ENCODE measurements at places on chromosomes 1 and 21.

DNA sequence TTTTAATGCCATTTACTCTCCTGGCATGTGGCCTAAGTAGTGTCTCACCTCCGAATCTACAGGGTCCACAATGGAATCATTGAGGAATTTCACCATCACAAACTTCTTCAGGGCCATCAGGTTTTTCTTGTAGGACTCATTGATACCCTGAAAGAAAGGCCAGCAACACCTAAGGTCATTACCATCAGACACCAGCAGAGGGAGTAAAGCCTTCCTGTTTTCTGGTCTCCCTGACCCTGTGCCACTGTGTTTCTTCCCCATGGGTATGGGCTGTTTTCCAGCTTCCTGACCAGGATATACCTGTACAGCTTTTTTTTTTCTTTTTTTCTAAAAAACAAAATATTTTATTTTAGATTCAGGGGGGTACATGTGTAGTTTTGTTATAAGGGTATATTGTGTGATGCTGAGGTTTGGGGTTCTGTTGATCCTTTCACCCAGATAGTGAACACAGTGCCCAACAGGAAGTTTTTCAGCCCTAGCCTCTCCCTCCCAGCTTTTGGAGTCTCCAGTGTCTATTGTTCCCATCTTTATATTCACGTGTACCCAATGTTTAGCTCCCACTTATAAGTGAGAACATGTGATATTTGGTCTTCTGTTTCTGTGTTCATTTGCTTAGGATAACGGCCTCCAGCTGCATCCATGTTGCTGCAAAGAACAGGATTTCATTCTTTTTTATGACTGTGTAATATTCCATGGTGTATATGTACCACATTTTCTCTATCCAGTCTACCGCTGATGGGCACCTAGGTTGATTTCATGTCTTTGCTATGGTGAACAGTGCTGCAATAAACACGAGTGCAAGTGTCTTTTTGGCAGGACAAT is 18.3 kb downstream of the PPT1 start:
- DNase-seq: peak; percentile 16

GRCh38 chr1:204087181-204087892 is 14.4 kb downstream of the SOX13 start:
- DNase-seq: no peak

DNA sequence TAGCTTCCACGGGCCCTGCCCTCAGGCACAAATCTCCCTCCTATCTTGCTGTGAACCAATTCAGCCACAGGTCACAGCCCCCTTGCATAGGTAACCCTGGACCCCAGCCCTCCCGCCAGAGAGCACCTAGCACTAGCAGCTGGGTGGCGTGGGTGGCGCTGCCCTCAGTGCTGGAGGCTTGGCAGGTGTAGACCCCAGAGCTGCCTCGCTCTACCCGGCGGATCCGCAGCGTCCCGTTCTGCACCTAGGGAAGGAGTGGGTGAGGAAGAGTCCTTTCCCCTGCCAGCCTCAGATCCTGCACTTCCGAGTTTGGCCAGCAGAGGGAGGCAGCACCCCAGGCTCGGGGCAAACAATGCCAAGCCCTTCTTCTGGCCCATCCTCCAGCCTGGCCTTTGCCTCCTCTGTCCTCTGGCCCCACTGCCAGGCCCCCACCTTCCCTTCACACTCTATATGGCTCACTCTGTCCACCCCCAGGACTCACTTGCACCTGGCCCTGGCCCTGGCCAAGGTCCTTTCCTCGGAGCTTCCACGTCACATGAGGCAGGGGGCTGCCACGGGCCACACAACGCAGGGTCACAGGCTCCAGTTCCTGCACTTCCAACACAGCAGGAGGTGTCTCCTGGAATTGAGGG is 9.0 kb downstream of the IGSF9 start:
- DNase-seq: peak; percentile 69

GRCh38 chr1:99550198-99550597 is 95.7 kb upstream of the PALMD start:
- no peak for DNase-seq

DNA sequence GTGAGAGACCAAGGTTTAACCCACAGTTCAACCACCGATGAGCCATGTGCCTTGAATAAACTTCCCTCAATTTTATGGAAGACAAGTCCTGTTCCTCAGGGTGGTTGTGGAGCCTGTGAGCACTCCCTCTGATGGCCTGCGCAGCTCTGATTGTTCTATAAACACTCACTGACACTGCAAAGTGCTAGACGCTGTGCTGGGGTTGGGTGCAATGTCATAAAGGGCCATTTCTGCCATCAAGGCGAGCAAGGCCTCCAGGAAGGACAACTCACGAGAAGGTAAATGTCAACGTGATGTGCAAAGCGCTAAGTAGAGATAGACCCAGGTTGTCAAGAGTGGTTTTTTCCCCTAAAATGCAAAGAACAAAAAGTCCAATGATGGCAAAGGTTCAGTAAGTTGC is 75.7 kb upstream of the SYT6 start:
- DNase-seq: no peak

DNA sequence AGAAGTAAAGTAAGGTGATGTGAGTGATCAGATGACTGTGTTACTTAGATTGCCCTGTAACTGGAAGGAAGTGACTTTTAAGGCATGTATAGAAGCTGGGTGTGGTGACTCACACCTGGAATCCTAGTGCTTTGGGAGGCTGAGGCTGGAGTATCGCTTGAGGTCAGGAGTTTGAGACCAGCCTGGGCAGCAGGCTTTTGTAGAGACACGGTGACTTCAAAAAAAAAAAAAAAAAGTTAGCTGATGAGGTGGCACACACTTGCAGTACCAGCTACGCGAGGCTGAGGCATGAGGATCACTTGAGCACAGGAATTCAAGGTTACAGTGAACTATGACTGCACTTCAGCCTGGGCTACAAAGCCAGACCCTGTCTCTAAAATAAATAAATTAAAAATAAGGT is 2.3 kb upstream of the USP16 start:
- no peak for DNase-seq

DNA sequence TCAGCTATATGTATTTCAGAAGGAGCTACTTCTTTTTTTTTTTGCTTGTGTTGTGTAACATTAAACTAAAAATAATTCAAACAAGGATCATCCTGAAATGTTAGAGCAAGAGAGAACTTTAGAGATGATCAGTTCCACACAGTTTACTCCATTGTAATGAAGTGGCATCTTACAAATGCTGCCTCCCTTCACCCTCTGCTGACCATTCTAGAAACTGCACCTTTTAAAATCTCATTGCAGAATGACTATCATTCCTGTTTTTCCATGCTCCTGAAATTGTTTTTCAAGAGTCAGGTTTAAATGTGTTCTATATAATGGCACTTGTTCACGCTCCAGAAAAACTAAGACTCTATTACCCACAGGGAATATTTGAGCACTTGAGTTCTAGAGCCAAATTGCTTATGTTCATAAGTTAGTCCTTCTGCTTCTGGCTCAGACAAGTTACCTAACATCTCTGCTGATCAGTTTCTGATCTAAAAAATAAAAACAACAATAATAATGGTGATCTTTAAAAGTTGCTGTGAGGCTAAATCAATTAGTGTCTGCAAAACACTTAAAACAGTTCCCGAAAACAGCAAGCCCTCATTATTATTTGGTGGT is 21.5 kb upstream of the SLC44A5 start:
- no peak for DNase-seq

DNA sequence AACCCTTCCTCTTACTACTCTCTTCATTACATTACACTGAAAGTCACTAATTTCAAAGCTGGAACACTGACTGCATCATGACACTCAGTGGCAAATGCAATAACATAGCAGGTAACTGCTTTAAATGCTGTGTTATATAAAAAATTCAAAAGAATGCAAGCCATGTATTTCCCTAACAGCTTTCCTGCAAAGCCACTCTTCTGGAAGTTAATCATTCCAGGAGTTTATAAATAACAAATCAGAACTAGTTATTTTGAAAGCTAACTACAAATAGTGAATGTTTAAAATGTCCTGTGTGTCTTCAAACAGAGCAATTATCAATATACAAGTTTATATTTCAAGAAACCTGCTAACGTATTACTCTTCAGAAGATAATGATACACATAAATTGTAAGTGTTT is 34.5 kb downstream of the DBT start:
- DNase-seq: no peak

GRCh38 chr1:9744106-9744799 is 79.5 kb downstream of the CLSTN1 start:
- DNase-seq: no peak

- DNase-seq: no peak
Measured at GRCh38 chr1:38512789-38513188, 346.8 kb downstream of the RRAGC start.

DNA sequence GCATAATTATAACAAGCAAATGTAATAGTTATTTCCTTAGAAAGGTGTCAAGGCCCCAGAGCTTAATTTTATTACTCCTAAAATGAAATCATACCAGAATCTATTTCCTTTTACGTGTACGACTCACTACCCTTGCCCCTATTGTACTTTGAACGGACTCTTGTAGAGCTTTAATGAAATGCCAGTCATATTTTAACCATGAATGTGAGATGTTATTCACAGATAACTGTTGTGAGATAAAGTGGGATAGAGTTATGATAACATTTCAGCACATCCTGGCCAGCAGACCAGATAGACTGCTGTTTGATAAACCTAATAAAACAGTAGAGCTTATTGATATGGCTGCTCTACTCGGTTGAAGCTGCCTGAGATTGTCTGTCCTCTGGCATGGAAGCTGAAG is 500.8 kb upstream of the PBX1 start:
- DNase-seq: no peak

DNA sequence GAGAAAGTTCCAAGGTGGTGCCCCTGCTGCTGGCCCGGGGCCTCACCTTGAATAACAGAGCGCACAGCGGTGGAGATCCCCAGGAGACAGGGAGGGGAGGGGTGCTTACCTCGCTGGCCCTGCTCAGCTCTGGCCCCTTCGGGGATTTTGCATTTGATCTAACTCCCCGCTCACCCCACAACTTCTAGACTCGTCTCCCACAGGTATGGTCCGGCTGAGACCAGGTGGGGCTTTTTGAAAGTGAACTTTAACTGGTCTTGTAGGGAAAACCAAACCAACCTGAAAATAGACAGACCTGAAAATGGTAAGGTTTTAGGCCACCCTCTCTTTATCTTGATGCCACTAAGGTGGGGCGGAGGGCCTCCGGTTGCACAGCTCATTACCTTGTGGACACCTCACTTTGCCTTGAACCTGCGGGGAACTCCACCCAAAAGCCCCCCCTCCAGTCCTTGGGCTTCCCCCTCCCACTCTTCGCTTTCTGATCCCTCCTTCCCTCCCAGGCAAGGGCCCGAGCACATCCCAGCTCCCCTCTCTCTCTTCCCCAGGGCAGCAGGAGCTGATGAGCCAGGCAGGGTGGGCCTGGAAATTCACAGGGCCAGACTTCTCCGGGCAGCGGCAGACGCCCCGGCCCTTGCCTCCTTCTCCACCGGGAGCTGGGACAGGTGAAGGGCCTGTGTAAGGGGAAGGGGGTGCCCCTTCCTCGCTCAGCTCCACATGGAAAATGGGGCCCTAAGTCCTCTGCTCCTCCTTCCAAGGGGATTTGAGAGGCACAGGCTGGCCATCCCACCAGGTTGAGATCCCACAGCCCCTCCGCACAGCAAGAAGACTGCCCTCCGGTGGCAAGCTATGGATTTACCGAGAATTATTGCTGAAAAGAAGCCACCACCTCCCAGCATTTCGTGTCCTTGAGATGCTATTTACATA is 16.1 kb downstream of the TNFRSF8 start:
- DNase-seq: no peak

DNA sequence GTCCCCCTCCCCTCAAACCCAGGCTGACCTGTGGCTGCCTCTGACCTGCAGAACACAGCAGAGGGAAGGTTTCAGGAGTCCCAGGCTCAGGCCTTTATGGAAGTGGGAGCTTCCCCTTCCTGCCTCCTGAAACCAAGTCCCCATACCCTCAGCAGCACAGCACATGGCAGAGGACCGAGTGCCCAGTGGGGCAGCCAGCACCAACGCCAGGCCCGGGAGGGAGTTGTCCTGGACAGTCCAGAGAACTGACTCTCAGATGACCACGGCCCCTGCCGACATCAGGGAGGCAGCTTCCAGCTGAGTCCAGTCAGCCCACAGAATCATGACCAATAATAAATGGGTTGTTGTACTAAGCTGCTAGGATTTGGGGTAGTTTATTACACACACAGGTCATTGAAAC is 79.6 kb upstream of the ERG start:
- no peak for DNase-seq
